ENCODE measurements at places on chromosomes 12 and 14.
A peak's percentile ranks its signal among the peaks of the same experiment; 100 is the strongest.

GRCh38 chr14:69624136-69624535, 12.7 kb downstream of the SUSD6 start:
- DNase-seq: no peak

GRCh38 chr14:70118064-70118463, 70.7 kb downstream of the SLC8A3 start:
- DNase-seq: no peak

DNA sequence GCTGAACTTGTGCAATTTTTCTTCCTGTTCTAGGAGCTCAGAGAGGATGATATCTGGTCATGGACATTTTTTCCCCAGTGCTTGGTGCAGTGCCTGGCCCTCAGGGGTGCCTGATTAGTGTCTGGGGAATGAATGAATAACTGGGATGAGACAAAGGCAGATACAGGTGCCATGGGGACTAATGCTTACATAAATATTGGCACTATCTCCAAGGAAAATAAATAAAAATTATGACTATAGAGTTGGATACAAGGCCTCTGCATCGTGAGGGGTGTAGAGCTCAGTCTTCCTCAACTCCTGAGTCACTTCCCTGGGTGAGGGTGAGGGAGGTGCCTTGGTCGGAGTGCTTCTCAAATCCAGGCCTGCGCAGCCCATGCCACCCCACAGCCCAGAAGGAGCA, 188.6 kb downstream of the KCNA5 start:
- no peak for DNase-seq

- DNase-seq: no peak
These were observed 7.7 kb upstream of the TDG start for GRCh38 chr12:103957865-103958388.

GRCh38 chr14:54211551-54212308, 185.1 kb upstream of the CDKN3 start:
- DNase-seq: no peak

DNA sequence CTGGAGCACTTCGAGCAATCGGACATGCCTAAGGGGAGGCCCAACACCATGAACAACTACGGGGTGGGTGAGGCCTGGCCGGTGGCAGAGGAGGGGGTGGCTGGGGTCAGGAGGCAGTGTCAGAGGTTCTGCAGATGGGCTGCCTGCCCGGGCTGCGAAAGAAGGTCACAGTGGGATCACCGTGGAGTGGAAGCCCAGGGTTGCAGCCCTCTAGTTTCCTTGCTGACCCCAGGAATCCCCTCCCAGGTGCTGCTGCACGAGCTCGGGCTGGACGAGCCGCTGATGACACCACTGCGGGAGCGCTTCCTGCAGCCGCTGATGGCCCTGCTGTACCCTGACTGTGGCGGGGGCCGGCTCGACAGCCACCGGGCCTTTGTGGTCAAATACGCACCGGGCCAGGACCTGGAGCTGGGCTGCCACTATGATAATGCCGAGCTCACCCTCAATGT, 1.9 kb upstream of the ARL6IP4 start:
- no peak for DNase-seq

DNA sequence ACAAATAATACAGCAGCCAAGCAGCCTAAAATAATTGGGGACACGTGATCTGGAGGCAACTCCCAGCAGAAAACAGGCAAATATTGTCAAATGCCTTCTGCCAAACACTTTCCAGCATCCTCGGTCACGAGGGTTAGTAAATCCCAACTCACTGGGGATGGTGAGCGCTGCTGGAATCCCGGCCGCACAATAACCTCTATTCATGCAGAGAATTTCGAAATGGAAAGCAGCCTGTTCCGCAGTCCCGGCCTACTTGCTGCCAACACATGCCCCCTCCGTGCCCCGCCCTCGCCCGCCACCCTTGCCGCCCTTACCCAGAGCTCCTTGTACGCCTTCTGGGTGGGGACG, 62.2 kb downstream of the RFX4 start:
- peak; percentile 97 for DNase-seq

DNA sequence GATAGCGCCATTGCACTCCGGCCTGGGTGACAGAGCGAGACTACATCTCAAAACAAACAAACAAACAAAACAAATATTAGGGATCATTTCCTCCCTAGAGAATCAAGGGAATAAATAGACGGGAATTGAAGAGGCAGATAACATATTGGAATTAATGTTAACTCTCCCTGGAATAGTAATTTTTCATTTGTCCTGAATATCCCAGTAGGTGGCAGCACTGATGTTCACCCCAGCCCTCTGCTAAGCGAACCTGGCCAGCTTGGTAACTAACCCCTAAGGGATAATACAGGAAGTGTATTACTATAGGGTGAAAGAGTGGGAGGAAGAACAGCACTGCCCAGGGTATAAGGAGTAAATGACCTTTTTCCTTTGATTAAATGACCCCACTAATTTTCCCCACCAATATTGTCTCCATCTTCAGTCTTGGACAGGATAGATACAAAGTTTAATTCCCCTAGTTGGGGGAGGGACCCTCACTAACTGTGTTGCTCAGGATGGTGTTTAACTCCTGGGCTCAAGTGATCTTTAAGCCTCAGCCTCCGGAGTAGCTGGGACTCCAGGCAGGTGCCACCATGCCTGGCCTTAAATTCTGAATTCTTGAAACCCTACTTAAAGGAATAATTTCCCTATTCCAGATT, 40.5 kb downstream of the SLC2A14 start:
- peak; percentile 13 for DNase-seq

All from LNCaP clone FGC (cell line).